ENCODE measurements at places on chromosomes 13 and 19.

DNA sequence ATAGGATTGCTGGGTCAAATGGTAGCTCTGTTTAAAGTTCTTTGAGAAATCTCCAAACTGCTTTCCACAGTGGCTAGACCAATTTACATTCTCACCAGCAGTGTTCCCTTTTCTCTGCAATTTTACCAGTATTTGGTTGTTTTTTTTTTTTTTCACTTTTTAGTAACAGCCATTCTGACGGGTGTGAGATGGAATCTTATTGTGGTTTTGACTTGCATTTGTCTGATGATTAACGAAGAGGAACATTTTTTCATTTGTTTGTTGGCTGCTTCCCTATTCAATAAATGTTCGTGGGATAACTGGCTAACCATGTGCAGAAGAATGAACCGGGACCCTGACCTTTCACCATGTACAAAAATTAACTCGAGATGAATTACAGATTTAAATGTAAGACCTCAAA lies 31.2 kb downstream of the CYP4F2 start:
- no peak for DNase-seq

GRCh38 chr13:107407074-107407473 lies 808.3 kb downstream of the LIG4 start:
- no peak for DNase-seq

DNA sequence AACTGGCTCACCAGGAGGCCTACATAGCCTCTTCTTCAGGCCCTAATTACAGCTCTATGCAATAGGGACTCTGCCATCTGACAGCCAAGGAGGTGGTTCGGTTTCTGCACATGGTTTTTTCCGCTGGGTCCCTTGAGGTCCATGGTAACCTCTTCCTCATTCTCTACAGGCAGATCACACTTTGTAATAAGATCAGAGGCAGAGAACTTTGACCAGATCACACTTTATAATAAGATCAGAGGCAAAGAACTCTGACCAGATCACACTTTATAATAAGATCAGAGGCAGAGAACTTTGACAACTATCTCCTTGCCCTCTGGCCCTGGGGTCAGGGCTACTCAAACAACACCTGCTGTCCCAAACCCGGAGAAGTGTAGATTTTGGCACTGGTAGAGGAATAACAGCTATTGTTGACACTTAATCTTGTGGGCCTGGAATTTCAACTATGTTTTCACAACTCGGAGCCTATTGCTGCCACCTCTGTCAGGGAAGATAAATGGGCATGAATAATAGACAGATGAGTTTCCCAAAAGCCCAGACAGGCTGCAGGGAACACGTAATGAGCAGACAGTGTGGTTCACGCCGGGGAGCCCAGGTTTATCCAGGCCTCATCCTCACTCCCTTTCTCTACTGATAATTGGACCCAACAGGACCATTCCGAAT lies 246.1 kb downstream of the UQCRFS1 start:
- DNase-seq = no peak

DNA sequence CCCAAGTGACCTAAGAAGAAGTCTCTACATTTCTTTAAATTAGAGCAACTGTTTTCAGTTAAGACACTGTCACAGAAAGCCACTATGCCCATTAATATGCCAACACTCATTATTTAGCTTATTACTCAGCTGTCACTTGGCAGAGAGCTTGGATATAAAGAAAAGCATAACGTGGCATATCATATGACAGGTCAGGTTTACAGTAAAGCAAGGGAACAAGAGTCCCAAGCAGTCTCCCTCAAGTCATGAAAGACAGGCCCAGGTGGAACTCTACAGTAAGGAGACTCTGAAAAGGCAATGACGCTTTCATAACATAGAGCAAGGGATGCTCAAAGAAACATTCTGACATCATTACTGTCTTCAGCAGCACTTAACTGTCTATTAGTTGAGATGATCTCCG lies 6.3 kb downstream of the LHFPL6 start:
- DNase-seq = no peak

DNA sequence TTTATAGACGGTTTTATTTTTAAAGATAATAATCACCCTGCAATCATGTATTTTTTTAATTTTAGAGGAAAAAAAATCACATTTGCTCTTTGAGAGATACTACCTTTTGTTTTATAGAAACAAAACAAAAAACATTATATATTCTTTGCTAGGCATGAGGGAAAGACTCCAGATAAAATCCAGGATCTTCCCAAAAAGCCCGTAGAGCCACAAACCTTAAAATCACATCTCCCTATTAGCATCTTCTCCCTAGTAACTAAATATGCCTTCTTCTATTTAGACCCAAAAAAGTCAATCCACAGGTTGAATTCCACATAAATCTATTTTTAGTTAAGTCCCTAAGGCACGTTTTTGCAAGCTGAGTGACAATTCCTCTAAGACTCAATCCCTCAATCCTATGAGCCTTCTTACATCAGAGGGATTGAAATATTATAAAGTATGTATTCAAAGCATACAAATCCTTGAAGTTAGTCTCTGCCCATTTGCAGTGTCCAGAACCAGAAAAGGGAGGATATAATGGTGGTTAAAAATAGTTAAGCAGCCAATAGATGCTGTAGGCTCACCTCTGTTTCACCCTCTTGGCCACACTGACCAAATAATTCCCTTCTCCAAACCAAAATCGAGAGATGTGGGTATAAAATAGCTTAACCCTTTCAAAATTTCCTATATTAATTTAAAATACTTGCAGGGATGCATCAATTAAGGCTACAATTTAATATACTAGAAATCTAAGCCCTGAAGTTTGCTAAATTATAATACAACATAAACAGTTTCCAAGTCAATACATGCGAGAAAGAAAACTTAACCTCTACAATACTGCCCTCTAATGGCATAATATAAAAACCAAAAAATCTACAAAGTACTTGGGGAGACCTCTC lies 64.0 kb downstream of the SERP2 start:
- DNase-seq = no peak

GRCh38 chr19:53782698-53783097 lies 41.4 kb downstream of the NLRP12 start:
- DNase-seq = no peak

- DNase-seq = no peak
Observed at GRCh38 chr19:12478234-12478941, 6.2 kb downstream of the ZNF709 start.

- DNase-seq = no peak
Observed at GRCh38 chr13:114054264-114054663, 78.2 kb downstream of the RASA3 start.

GRCh38 chr13:35723821-35724220 lies 247.3 kb upstream of the MAB21L1 start:
- no peak for DNase-seq

GRCh38 chr13:60230593-60230992 lies 66.9 kb upstream of the DIAPH3 start:
- DNase-seq = no peak

- DNase-seq = no peak
Observed at GRCh38 chr19:33763633-33764371, 32.9 kb upstream of the KCTD15 start.

GRCh38 chr13:113122550-113123225 lies at the start of gene F10:
Gene F10 (plus strand): TSS chr13:113122799. CDS start chr13:113122856, 57 bp downstream.
- peak; percentile 87 for DNase-seq

- DNase-seq = no peak
Observed at GRCh38 chr13:110332750-110333149, 25.7 kb downstream of the COL4A2 start.

Data from vagina (tissue), 2 donors.